ENCODE measurements at places on chromosomes 12 and 14.

DNA sequence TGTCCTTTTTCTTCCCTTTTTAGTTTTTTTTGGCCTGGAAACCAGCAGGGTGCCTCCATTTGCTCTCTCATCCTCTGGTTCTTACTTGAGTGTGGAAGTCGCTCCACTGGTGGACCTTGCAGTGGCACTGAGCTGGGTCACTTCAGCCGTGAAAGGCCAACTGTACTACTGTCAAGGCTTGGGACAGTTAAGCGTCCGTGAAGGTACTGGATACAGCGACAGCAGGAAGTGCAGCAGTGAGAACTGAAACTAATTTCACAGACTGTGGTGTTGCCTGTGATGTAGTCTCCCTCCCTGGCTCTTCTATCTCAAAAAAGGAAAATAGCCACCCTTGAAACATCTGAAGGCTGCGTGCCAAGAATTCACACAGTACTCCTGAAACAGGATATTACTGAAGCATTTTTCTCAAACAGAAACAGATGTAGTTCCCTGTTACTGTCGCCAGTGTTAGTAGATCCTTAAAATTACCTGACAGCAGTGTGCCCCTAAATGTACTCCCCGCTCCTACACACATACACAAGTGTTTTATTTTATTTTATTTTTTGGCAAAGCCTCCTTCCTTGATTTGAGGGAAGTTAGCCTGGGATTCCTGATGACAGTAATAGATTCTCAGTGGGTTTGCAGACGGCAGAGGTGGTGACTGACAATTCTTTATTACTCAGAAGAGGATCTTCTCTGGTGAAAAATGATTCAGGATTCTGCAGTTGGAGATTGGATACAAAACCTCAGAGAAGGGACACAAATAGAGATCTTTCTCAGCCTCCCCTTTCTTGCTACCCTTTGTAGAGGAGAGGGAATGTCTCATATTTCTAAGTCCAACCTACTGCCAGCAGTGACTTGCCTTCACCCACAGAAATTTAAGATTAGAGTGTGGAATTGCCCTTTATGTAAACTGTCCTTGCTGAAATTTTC, 4.4 kb downstream of the SUSD6 start:
- DNase-seq, result peak; percentile 71

DNA sequence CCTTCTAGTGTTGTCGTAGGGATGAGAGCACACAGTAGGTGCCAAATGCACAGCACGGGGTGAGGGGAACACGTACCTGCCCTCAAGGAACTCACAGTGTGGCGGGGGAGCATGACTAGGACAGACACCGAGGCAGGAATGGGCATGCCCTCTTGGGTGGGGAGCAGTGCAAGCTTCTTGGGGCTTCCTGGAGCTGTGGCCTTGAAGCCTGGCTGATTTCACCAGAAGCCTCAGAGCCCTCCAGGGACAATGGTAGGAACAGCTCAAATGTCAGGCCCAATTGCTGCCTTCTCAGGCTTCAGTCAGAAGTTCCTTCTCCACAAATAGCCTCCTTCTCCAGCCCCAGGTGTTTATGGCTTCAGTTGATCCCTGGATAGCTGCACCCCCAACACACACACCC, 43.4 kb downstream of the TEAD4 start:
- DNase-seq, result no peak

GRCh38 chr14:59455411-59455810, 9.8 kb downstream of the GPR135 start:
- no peak for DNase-seq

- DNase-seq, result peak; percentile 82
Measured at GRCh38 chr12:113184900-113185179, 438 bp downstream of the DDX54 start.

DNA sequence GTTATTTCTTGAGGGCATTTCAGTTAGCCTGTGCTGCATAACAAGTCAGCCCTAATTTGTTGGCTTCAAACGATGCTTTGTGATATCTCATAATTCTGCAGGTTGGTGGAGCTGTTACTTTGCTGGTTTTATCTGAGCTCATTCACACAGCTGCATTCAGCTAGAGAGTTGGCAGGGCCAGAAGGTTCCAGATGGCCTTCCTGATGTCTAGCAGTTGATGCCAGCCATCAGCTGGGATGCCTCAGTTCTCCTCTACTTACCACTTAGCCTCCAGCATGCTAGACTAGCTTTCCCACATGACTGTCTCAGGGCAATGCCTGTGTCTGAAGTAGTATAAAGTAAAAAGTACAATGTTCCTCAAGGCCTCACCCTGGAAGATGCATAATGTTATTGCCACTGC, 130.6 kb downstream of the SLC35F4 start:
- DNase-seq, result no peak

DNA sequence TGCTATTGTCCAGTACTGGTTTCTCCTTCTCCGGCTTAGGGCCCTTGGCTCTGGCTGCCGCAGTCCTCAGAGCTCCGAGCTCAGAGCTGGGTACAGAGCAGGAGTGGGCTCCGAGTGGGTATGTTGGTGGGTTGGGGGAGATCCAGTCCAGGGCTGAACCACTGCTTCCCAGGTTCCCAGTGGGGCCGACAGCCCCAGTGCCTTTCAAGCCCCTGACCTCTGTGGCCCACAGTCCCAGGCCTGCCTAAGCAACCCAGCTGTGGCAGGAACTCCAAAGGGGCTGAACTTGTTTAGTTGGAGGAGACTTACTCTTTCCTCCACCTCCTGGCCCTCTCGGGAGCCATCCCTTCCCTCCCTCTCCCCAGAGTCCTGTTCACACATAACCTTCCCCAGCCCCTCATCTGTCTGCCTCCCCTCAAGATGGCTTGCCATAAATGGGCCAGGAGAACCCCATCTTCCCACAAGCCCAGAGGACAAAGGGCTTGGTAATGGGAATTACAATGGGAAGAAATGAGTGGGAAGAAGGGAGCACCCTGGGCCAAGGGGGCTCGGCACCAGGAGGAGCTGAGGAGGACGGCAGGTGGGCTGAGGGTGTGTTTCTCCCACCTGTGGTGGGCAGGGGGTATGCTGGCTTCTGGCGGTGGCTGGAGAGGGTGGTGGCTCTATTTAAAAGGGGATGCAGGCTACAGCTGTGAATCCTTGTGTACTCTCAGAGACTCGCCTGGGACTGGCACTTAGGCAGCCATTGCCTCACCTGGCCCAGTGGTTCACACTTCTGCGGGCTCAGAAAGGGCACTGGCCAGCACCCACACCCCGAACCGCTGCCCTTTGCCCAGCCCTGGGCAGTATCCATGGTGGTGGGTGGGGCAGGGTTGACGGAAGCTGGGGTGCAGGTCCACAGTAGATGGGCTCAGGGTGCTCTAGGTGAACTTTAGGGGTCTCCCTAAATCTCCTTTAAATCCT, 3.8 kb upstream of the MYH6 start:
- no peak for DNase-seq

Measured in HFF-Myc (cell line).